Progenitor cell of endocrine pancreas (in vitro differentiated cells): ENCODE measurements at places on chromosomes 5 and 9. TPM values are rescaled to one million over a fixed set of nuclear protein-coding genes. Genes with fewer than 3 reads are reported as not detected.

The TAF11L5 gene
- total RNA-seq: not detected in 2 replicates

The CSNK1A1 gene
- total RNA-seq: 213 and 219 TPM in 2 replicates

GRCh38 chr9:129416821-129417539, 203.9 kb downstream of the C9orf50 start:
- no peak for DNase-seq

DNA sequence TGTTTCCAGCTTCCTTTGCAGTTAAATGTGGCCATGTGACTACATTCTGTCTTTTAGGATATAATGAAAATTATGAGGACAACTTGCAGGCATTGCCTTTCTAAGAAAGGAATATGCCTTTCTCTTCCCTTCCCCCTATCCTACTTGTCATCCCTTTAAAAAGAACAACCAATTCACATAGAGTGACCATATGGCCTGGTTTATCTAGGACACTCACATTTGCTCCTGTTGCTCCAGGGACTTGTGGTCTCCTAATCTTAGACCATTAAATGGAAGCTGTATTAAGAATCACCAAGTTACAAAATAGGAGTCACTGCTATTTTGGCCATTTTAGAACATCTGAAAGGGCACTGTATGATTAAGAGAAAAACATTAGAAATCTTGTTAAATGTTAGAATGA, 520.3 kb downstream of the DTWD2 start:
- DNase-seq: no peak

DNA sequence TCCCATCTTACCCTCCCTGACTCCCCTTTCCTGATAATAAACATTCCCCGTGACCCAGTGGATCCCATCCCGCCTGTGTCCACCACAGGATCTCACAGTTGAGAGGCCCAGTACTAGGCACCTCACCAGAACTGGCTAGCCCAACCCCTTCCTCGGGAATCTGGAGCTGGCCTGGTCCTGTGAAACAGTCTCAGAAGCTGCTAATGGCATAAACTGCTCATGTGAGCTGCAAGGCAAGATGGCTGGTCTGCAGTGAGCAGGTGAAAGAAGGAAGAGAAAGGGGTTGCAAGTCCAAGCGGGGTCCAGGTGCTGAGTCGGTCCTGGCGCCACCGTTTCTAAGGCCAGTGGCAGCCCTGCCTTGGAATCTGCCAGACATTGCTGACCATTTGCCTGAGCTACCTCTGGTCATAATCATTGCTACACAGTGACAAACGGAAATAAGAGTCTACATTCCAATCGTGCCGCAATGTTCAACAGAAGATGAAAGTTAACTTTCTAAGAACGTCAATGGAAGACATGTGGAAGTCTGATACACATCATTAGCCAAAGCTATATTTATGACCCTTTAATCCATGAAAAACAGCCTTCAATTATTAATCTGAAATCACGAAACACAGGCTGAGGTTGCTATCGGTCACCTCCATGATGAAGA, 33.7 kb downstream of the DNAH5 start:
- DNase-seq: no peak

DNA sequence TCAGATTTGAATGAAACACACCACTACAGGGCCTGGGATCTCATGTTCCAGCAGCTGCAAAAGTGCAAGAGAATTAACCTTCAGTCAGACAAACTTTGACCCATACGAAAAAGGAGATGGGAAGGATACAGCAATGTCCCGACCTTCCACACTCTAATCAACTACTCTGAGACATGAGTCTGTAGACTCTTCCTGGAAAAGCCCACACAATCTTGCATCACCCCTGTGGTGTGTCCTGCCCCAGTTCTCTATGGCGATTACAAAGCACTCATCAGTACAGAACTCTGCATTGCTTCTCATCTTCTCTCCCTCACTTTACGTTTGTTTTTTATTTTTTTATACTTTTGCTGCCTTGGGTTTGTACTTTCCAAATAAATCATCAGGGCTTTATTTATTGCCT, 241.0 kb upstream of the KIF2A start:
- DNase-seq: no peak

DNA sequence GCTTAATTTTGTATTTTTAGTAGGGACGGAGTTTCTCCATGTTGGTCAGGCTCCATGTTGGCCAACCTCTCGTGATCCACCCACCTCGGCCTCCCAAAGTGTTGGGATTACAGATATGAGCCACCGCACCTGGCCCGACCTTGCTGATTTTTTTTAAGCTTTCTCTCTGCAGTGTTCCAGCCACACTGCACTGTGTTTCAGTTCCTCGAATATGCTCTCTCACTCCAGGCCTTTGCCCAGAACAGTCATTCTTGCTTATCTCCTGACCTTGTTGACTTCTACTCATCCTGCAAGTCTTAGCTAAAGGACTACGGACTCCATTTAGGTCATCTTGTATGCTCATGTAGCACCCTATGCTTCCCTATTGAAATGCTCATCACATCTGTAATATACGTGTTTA, 3.3 kb downstream of the SNAPC3 start:
- no peak for DNase-seq

DNA sequence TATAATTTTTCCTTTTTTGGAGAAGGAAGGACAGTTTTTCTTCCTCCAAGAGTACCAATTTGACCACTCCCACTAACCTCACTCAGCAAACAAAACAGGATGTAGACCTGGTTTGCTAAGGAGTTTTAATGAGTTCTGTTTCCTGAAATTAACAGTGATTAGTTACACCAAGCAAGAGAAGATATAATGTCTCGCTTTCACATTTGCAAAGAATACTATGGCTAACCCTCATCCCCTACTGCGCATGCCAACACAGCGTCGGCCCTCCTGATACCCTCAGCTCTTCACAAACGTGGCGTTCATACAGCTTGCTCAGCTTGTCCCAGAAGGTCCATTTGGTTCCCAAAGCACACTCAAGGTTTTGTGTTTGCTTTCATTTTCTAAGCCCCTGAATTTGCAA, 41.9 kb upstream of the IPPK start:
- no peak for DNase-seq

- no peak for DNase-seq
Measured at GRCh38 chr5:56567278-56567677, 248.1 kb upstream of the MAP3K1 start.

DNA sequence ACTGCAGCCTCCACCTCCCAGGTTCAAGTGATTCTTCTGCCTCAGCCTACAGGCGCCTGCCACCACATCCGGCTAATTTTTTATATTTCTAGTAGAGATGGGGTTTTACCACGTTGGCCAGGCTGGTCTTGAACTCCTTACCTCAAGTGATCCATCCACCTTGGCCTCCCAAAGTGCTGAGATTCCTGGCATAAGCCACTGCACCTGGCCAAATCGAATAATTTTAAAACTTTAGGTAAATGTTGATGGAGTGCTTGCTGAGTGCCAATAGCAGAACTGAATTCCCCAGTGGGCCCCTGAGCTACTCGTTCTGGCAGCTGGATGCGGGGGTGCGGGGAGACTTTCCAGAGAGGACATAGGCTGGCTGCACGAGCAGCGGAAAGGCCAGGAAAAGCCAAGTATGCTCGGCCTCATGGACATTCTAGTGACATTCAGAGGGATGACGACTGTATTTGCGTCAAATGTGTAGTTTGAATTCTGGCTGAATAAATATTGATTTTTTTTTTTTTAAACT, 16.8 kb downstream of the TRAF2 start:
- no peak for DNase-seq

GRCh38 chr9:133768859-133769510, 30.8 kb upstream of the SARDH start:
- DNase-seq: peak; percentile 8

The ARHGEF39 gene
- total RNA-seq: 9.1 and 10.4 TPM in 2 replicates

GRCh38 chr5:3634061-3634460, 38.4 kb downstream of the IRX1 start:
- no peak for DNase-seq

GRCh38 chr5:4216142-4216541, 620.5 kb downstream of the IRX1 start:
- no peak for DNase-seq

The NINJ1 gene
- total RNA-seq: 38.1 and 39.5 TPM in 2 replicates

The ALDH1A1 gene
- total RNA-seq: 188 and 219 TPM in 2 replicates

The EDIL3 gene
- 4.8 and 5.6 TPM in 2 replicates for total RNA-seq

GRCh38 chr5:164721656-164722055, 1216.2 kb downstream of the MAT2B start:
- no peak for DNase-seq

DNA sequence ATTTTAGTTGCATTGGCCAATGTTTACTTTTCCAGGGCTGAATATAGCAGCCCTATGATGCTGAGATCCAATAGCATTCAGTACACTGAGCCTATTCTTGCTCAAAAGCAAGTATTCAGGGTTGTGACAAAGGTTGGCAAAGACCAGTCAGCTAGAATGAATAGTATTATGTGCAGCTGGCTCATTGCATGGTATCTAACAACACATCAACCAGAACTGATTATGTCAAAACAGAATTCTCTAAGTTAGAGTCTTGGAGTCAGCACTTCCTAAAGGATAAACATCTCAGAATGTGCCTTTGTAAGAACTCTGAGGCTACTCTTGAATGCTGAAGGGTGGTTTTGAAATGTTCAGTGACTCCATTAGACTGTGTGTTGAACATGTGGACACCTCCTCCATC, 774.5 kb upstream of the RGMB start:
- no peak for DNase-seq

The CSF1R gene
- not detected in 2 replicates for total RNA-seq

- no peak for DNase-seq
Measured at GRCh38 chr9:137582286-137582860, 3.6 kb upstream of the DPH7 start.

The TAF11L10 gene
- not detected in 2 replicates for total RNA-seq

DNA sequence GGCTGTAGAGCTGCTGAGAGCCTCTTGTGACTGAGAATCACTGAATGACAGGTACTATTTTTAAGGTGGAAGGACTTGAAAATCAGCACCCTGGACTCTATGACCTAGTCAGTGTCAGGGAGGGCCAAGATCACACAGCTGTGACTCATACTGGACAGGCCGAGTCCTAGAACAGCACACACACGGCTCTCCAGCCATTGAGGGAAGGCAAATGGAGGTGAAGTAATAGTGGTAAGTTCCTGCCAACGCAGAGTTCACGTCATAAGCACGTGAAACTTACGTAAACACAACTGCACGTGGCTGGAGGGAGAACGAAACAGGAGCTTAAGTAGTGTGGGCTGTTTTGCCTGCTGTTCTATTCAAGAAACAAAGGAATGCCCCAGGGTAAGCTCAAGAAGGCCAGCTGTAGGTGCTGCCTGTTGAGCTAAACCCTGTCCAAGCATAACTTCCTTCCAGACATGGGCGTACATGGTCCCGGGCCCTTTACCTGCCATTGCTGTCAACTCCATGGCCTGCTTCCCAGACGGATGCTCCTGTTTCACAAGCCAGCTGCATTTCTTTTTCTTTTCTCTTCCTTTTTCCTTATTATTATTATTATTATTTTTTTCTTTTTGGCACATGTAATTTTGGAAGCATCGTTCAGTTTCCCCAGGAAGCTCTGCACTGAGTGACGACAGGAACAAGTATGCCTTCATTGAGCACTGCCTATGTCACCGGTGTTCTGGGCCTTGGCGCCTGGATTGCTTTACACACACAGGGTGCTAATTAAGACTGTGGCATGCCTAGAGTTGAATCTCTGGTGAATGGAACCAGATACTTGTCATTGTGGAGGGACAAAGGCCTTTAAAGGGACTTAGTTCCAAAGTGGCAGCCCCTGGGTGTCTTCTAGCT, 10.2 kb upstream of the LCP2 start:
- DNase-seq: no peak

- DNase-seq: no peak
Measured at GRCh38 chr5:91499943-91500531, 116.9 kb upstream of the ARRDC3 start.

The COL5A1 gene
- 19.8 and 21.5 TPM in 2 replicates for total RNA-seq

DNA sequence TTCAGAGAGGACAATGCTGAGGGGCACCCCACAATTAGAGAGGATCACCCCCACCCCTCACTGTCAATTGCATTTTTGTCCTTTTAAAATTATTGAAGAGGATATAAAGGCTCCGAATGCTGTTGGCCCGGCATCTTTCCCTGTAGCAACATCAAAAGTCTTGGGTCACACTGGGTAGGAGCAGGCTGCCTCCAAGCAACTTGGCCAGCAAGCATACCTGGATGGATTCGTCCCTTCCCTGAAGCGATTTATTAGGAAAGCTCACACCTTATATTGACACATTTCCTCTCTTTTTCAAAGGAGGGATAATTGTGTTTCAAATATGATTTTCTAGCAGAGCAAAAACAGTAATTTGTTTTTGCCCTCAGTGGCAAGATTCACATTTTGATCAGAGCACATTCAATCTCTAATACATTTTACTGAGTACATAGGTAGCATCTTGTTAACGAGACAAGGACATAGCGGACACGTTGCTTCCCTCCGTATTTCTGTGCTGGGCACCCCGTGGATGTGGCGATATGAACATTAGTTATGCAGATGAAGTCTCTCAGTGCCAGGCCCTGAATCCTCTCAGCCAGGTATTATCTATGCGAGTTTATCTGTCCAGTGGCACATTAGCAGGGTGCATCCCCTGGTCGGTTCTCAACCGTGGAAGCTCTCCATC, 321.5 kb downstream of the NTRK2 start:
- no peak for DNase-seq

GRCh38 chr5:141574122-141574510, 44.7 kb downstream of the DIAPH1 start:
- no peak for DNase-seq

The GPR151 gene
- total RNA-seq: not detected in 2 replicates

GRCh38 chr5:97363577-97363976, 180.5 kb upstream of the RIOK2 start:
- no peak for DNase-seq

DNA sequence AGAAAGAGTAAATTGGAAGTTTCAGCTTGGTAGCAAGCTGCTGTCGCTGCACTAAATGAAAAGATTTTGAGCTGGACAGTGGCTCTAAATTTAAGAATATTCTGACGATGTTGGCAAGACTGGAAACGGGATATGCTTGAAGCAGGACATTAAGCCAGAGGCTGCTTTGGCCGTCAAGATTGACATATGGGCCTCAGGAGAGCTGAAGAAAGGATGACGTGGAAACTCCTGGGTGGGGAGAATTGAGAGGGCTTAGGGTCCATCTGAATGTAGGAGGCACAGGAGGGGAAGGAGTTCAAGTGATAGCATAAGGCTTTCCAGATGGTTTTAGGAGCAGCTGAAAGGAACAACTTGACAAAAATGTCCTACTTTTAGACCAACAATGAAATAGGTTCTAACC, 108.9 kb downstream of the PAPPA start:
- no peak for DNase-seq

GRCh38 chr9:9771314-9771713, 841.5 kb downstream of the PTPRD start:
- DNase-seq: no peak

GRCh38 chr9:16732546-16732945, 137.9 kb downstream of the BNC2 start:
- no peak for DNase-seq
